ENCODE measurements at places on chromosomes 13 and 19. TPM values are rescaled to one million over a fixed set of nuclear protein-coding genes. Genes with fewer than 3 reads are reported as not detected.

The BRD4 gene
- total RNA-seq, result 55.3 TPM

- no peak overlapping the region for H3K4me3 ChIP-seq
- H3K27me3 ChIP-seq, result no peaks in the 10 kb centered on the region
- DNase-seq, result no peak
- no peaks in the 10 kb centered on the region for H3K36me3 ChIP-seq
Measured at GRCh38 chr19:13382633-13382938, 123.7 kb downstream of the CACNA1A start.

DNA sequence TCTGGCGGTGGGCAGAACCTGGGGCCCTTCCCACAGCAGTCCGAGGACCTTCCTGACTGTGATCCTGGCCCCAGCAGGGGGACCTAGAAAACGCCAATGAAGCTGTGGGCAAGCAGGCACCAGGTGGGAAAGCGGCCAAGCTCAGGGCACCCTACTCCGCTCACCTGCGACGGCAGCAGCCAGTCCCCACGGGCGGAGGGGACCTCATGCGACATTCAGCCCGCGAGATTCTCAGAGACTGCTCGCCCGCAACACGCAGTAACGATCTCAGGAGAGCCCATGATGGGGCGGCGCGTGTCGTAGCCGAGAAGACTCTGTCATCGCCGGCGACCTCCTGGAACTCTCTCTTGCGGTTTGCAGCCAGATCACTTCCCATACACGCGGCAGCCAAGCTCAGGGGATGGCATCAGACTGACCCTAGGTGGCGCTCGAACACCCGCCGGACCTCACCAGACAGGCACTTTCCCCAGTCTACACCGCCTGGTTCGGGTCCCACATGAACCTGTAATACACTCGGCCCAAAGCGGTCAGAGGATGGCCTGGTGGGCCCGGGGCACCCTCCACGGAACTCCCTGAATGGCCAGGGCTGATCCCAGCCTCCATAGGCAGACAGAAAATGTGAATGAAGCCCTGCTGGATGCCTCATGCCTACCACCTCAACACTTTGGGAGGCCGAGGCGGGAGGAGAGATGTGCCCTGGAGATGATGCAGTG, 26.5 kb downstream of the MAN2B1 start:
- peak; percentile 56 for DNase-seq
- H3K4me3 ChIP-seq, result peak overlapping the region; percentile 10
- H3K4me1 ChIP-seq, result peaks cover 7% of the 10 kb centered on the region
- no peaks in the 10 kb centered on the region for H3K36me3 ChIP-seq
- H3K27me3 ChIP-seq, result no peaks in the 10 kb centered on the region

DNA sequence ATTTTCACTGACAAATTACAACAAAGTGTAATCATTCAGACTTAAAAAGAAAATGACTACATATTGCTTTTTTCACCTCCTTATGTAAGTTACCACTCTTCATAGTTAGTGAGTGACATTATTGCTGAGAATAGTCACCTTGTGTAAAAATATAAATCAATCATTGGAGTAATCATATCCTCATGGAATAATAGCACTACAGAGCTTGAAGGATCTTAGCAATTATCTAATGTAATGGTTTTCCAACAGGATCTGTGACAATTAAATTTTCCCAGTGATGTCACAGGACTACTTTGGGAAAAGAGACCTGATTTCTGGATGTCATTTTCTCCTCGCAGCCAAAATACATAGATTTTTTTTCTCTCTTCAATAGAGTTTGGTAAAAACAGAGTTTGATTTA, 833.0 kb upstream of the PCDH9 start:
- no peak overlapping the region for H3K27ac ChIP-seq
- H3K27me3 ChIP-seq, result no peaks in the 10 kb centered on the region
- no peak overlapping the region for H3K4me3 ChIP-seq
- H3K4me1 ChIP-seq, result no peaks in the 10 kb centered on the region
- no peak for DNase-seq
- H3K36me3 ChIP-seq, result no peaks in the 10 kb centered on the region

GRCh38 chr13:29855009-29855408, 4.6 kb upstream of the UBL3 start:
- no peak overlapping the region for H3K27ac ChIP-seq
- no peaks in the 10 kb centered on the region for H3K27me3 ChIP-seq
- no peaks in the 10 kb centered on the region for H3K36me3 ChIP-seq
- DNase-seq, result no peak

GRCh38 chr13:60757501-60758215, 360.6 kb downstream of the TDRD3 start:
- H3K4me3 ChIP-seq, result no peak overlapping the region
- peaks cover 4% of the 10 kb centered on the region for H3K4me1 ChIP-seq
- H3K27me3 ChIP-seq, result no peaks in the 10 kb centered on the region
- no peaks in the 10 kb centered on the region for H3K36me3 ChIP-seq
- no peak for DNase-seq
- no peak overlapping the region for H3K27ac ChIP-seq

DNA sequence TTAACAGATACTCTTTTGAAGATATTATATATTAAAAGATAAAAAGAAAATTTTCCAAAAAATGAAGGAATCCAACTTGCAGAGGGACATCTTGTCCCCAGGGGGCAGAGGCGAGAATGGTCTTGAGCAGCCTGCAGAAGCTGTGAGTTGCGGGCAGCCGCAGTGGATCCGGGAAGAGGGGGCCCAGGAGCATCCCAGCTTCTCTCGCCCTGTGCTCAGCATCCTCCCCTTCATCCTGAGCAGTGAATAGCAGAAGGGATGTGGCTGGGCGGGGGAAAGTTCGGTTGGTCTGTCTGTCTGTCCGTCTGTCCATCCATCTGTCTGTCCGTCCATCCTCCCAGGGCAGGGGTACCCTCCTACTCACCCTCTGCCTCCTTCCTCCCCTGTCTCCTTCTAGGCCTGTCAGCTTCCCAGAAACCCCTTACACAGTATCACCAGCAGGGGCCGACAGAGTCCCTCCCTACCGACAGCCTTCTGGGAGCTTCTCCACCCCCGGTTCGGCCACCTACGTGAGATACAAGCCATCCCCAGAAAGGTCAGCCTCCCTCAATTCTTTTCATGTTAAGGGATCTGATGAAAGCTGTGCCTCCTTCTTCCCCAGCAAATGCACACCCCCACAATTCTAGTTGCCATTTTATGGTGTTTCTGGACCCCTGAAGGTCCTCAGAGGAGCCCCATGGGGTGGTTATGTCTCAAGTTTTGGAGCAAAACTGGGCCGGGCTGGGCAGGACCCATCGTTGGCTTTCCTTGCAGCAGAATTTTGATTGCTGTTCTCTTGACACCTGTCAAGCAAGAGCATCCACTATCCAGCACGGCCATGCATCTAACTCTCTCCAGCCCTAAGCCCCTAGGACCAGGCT, 81.6 kb downstream of the DPF1 start:
- H3K4me1 ChIP-seq, result no peaks in the 10 kb centered on the region
- DNase-seq, result peak; percentile 68
- H3K27me3 ChIP-seq, result no peaks in the 10 kb centered on the region
- H3K4me3 ChIP-seq, result no peak overlapping the region
- H3K36me3 ChIP-seq, result no peaks in the 10 kb centered on the region

All from ascending aorta (tissue), 2 donors.